Renal cortical epithelial cell (primary cell): ENCODE measurements at places on chromosomes 2 and 18.

DNA sequence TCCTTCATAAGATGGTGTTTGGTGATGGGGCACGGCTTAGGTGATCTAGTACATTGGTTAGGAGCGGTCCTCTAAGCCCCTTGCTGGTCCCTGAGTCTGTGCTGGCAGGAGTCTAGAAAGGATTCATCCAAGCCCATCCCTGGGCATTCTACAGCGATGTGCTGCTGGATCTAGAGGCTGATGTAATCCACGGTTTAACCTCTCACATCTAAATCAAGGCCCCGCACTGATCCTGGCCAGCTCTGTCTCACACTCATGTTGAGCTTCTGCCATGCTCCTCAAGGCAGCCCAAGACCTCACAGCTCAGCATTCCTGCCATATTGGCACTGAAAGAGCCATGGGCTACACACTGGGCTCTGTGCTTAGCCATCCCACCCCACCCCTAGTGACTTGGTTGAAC is 664.8 kb downstream of the STK39 start:
- no peak for DNase-seq

DNA sequence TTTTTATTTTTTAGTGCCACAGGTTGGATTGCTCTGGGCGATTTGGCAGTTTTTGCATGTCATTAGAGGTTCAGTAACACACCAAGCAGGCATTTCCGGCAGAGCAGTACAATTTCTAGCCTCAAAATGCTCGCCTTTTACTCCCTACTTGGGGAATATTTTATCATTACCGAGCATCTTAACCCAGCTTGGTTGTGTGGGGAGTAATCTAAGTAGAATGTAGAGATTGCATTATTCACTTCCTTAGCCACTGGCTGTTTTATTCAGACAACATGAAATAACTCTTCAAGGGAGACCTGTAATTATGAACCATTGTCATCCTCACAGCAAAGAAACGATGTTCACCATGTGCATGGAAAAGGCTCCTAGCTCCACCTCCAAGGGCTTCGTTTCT is 13.1 kb downstream of the GRP start:
- DNase-seq = no peak

DNA sequence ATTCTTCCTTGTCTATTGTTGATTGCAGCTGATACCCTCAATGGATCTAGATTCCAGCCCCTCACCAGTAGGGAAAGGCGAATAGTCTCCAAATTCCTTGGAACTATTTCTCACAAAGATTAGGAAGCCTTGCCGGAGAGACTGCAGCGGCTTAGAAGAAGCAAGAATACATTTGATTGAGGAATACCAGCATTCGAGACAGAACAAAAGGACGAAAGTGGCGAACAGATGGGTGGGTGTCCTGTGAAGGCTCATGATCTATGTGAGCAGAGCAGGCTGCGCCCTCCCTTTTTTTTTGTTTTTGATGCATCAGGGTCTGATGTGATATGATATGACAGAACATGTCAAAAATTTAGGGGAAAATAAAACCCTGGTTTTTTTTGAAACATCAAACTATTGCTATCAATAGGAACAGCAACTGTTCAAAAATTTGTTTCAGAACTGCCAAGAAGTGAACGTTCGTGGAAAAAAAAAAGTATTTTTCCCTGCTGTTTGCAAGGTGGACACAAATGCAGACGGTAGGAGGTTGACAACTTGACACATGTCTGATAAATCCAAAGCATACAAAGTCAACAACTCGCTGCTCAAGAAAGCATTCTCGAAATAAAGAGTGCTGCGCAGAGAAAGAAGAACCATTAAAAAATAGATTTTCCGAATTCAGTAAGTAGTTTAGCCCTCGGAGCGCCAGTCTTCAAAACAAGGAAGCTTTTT is 49.1 kb downstream of the PTGR3 start:
- no peak for DNase-seq

DNA sequence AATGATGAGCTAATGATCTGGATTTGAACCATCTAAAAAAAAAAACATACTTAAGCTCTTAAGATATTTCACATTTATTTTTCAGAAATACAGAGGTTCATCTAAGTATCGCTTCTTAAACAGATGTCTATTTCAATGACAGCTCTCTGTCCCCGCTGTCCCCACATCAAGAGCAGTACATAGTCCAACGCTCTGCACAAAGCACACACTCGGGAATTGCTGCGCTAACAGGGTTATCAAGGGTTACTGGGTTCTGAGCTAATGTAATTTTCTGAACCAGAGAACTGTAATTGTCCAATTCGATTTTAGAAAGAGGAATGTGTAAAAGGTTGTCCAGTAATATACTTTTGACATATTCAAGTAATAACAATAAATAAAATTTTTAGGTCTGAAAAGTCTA is 58.8 kb upstream of the ST8SIA5 start:
- no peak for DNase-seq

DNA sequence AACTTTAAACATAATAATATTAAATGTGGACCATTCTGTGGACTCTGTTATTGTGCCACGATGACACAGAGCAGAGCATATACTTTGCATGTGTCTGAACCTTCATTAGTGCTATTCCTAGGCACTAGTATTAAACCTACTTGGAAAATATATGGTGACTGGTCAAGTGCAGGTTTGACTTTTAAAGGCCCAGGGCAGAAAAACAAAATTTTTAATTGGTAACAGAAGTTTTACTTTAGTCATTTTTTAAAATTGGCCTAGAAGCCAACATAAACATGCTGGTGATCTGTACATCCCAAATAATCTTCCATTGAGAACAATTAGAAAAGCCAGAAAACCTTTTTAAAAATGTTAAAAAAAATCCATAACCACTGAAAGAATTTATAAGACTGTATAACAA is 16.6 kb downstream of the LDAH start:
- no peak for DNase-seq

GRCh38 chr2:168658706-168659105 is 143.7 kb upstream of the NOSTRIN start:
- DNase-seq = no peak

DNA sequence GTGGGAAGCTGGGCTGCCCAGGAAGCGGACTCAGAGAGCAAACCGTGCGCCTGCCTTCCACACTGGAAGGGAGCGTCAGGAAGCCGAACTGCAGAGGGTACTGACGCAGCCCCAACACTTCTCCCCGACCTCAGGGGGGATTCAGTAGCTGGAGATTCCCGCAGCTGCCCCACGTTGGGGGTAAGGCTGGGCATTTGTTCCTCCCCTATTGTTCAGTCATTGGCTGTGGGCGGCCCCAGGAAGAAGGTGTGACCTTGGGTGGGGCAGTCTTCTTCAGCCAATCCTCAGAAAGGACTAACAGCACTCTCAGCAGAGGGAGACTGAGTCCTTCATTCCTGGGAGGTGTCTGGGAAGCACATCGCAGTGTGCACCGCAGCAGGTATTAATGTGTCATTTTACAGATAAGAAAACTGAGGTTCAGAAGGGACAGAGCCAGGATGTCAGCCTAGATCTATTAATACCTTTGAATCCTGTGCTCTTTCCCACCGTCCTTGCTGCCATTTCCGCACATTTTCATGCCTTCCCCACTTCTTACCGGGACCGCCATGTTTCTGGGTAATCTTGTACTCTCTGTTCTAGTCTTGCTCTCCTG is 12.1 kb upstream of the C18orf32 start:
- no peak for DNase-seq

- no peak for DNase-seq
Observed at GRCh38 chr18:48789259-48789812, 161.4 kb downstream of the SMAD7 start.

GRCh38 chr18:7722955-7723354 is 155.8 kb downstream of the PTPRM start:
- peak; percentile 88 for DNase-seq

DNA sequence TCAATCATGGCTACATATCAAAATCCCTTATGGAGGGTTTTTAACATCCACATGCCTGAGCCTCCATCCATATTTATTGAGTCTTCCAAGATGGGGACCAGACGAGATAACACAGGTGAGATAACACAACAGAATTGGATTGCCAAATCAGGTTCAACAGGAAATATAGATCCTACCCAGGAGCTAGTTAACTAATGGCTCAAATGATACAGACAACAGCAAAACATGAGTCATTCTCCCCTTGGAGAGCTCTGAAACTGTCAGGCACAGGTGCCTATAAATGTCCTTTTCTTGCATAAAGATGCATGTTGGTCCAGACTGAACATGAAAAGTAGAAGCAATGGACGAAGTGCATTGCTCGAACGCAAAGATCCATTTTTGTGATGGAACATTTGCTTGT is 202.2 kb downstream of the CDH20 start:
- DNase-seq = no peak

DNA sequence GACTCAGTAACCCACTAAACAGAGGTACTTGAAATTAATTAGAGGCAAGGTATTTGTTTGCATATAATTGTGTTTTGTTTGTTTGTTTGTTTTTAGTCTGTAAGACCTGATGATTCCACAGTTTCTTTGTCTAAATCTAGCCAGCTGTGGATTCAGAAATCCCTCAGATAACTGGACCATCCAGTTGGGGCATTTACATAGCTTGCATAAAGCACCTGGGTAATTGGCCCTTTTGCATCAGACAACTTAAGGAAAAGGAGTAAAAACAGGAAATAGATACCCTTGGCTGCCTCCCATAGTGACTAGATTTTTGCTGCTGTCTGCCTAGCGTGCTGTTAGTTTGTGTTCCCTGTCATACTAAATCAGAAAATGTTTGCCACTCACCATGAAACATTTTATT is 46.6 kb upstream of the XIRP2 start:
- DNase-seq = no peak

- no peak for DNase-seq
Observed at GRCh38 chr2:54948120-54948519, 102.1 kb downstream of the RTN4 start.

GRCh38 chr2:107002735-107003134 is 116.8 kb upstream of the ST6GAL2 start:
- DNase-seq = no peak
